Fibroblast of the conjunctiva (primary cell): ENCODE measurements at places on chromosomes 6 and 20.

GRCh38 chr6:161373905-161374451, 100.1 kb upstream of the AGPAT4 start:
- DNase-seq: peak; percentile 26

DNA sequence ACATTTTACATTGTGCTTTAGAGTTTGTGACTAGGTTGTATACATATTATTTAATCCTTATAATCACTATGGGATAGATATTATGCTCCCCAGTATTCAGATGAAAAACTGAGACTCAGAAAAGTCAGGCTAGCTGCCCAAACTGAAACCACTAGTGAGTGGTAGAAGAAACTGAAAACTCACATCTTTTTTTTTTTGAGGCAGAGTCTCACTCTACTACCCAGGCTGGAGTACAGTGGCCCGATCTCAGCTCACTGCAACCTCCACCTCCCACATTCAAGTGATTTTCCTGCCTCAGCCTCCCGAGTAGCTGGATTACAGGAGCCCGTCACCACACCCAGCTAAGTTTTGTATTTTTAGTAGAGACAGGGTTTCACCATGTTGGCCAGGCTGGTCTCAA, 22.2 kb downstream of the RNF24 start:
- no peak for DNase-seq

GRCh38 chr6:39681674-39682121, 43.5 kb downstream of the KIF6 start:
- DNase-seq: no peak

- no peak for DNase-seq
Measured at GRCh38 chr20:5781798-5782750, 31.9 kb downstream of the SHLD1 start.

GRCh38 chr6:137307163-137307854, 88.1 kb upstream of the IFNGR1 start:
- DNase-seq: no peak

DNA sequence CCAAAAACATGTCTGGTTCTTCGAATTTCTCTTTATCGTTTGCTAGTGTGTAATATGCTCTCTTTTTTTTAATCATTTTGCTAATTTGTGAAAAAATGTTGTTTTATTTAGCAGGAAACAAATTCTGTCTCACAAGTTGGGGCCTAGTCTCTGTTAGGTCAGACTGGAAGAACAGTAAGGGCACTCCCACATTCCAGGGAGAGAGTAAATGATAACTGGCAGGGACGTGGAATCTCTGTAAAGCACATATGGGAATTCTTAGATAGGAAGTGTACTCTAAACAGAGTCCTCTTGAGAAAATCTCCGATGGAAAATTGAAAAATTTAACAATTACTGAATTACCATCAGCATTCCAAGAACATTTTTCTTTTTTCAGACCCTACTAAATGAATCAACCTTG, 16.4 kb upstream of the CCDC28A start:
- no peak for DNase-seq

DNA sequence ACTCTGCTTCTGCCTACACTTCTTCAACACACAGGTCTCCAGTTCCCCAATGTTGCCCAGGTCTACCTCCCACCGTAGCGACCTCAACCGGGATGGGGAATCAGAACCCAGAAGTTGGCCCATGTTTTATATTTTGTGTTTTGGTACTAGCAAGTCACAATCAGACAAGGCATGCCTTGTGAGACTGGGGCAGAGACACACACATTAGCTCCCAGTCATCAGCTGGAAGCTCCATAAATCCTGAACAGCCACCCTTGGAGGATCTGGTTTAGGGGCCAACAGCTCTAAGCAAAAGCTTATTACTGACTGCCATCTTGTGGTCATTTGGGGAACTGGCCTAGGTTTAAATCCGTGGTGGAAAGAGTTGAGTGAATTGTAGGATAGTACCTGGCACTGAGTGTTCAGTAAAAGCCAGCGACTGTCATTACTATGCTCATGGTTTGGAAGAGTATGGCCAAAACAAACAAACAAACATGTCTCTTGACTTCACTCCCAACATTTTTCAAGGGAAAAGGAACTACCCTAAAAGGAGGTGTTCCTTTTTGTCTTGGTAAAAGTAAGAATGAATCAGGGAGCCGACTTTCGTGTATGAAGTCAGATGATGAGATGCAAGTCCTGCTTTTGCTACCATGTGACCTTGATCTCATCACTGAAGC, 40.5 kb downstream of the PIM1 start:
- peak; percentile 73 for DNase-seq

- no peak for DNase-seq
Measured at GRCh38 chr20:41245086-41245707, 72.3 kb downstream of the ZHX3 start.

DNA sequence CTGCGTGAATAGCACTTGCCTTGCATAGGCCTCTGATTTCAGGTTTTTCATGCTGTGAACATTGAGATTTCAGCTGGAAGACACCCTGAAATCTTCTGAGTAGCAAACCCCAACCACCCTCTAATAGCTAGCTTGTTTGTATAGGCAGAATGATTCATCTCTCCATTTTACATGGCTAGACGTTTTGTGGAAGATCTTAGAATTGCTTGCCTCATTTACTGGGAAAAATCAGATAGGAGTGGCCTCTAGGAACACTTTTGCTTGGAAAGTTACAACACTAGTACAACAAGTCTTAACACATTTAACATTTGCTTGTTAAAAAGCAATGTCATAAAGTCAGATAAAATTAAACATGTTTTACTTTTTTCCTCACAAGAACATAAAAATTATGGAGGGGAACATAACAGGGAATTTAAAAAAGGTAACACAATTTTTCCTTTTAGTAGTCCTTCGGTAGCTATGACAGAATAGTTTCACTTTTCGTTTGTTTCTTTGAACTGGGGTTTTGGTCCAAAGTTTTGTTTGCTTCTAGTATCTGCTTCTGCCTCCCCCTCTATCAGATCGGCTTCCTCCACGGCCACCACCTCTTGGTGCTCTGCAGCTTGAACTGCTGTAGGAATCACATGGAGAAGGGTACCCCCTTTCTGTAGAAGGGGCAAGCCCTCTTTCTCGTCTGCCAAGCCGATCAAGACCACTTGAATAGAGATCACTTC, 102.2 kb upstream of the PTCHD4 start:
- no peak for DNase-seq

GRCh38 chr20:35616465-35617396, 1.1 kb downstream of the SPAG4 start:
- peak; percentile 60 for DNase-seq

GRCh38 chr6:158698931-158699330, 49.1 kb downstream of the SYTL3 start:
- no peak for DNase-seq

DNA sequence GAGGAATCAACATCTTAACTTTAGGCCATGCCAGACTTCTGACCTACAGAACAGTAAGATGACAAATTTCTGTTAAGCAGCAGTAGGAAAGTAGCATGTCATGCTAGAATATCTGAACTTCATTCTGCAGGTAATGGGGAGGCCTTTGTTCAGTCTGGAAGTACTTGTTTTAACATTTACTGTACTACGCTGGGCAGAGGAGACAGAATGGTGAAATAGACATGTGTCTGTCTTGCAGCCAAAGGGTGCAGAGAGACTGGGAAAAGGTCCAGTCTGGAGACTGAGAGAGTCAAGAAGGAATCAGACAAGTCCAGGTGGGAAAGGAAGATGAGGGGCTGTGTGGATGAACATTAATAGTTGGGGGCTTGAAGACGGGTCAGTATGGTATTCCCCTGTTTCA, 17.5 kb upstream of the ZBTB2 start:
- no peak for DNase-seq

DNA sequence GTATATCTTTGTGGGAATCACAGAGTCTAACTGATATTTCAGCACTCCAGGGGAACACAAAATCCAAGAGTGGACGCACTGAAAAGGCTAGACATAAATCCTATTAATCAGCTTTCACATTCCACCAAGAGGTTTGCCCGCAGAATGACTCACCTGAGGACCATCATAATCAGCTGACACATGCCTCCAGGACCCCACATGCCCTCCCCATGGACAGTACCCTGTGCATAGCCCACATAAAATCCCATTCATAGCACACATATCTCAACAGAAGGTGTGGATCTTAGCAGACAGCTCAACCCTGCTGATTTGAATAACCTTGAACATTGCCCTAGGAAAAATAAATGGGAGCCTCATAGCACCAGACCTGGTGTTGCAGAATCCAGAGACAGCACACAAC, 246.8 kb upstream of the TENT5A start:
- no peak for DNase-seq

DNA sequence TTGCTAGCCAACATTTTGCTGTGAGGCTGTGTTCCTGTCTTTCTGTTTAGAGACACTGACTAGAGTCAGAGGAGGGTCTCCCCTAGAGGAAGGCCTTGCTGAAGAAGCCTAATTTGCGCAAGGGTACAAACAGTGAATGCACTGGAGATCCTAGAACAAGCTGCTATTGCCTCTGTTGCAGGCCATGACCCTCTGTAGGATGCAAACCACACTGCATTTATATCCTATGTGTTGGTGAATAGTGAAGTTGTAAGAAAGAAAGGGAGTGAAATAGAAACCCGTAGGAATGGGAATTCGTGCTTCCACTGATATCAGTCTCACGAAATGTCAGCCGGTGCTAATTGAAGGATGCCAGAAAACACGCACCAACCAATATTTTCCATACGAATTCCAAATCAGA, 88.2 kb downstream of the GJA1 start:
- DNase-seq: no peak

DNA sequence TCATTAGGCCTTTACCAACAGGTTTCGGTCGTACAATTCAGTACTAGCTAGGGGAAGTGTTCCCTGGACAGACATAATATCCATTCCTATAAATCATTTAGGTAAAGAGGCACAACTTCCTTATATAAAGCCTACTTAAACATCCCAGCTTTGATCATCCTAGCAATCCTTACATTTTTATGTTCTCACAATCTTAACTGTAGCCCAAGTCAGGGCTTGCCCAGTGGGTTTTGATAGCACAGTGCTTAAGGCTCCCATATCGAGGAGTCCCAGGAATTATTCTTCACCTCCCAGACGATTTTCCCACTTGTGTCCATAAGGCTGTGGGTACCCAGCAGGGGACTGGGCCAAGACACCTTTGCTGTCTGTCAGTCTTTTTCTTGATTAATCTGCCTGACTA, 63.2 kb downstream of the E2F3 start:
- DNase-seq: no peak

- DNase-seq: no peak
Measured at GRCh38 chr6:166803471-166803870, 152.9 kb downstream of the RNASET2 start.

GRCh38 chr6:169978615-169979161, 227.3 kb downstream of the ERMARD start:
- peak; percentile 3 for DNase-seq

DNA sequence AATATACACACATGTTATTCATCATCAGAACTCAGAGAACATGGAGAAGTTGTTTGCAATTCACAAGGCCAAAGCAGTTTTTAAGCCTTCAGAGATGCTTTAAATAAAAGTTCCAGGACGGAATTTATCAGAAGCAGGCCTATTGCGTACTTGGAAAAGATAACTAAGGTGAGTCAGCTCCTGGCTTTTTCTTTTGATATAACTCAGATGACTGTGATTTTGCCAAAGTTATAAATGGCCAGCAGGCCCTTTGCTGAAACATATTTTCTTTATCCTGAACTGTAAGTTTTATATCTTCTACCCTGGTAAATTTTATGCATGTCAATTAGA, 55.0 kb upstream of the PLCB1 start:
- DNase-seq: peak; percentile 22

GRCh38 chr6:127956260-127956888, 55.5 kb upstream of the THEMIS start:
- no peak for DNase-seq

DNA sequence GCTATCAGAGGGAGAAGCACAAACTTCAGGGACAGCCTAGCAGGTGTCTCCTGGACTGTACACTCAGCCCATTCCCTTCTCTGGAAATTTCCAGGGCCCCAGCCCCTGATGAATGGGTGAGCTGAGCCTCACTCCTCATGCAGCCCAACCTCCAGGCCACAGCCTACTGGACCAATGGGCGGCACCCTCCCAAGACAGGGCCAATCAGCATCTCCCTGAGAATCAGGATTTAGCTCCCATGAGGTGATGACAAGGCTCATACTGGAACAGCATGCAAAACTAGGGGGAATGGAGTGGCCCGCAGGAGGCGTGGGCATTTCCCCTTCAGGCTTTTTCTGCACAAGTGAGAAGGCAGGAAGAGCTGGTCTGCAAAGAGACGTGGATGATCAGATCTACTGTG, 29.0 kb downstream of the NFATC2 start:
- DNase-seq: no peak

GRCh38 chr6:35775031-35775430, 1.4 kb upstream of the CLPSL2 start:
- DNase-seq: no peak

GRCh38 chr6:83127976-83128375, 60.5 kb downstream of the DOP1A start:
- DNase-seq: no peak

- no peak for DNase-seq
Measured at GRCh38 chr6:53616450-53617357, 48.9 kb downstream of the KLHL31 start.

GRCh38 chr6:117910549-117910948, 3.5 kb downstream of the SLC35F1 start:
- DNase-seq: no peak

GRCh38 chr6:36118550-36119107, 11.7 kb upstream of the MAPK13 start:
- no peak for DNase-seq

GRCh38 chr6:111603040-111603439, 2.6 kb downstream of the TRAF3IP2 start:
- peak; percentile 48 for DNase-seq

GRCh38 chr6:20426177-20427082, 24.8 kb downstream of the E2F3 start:
- no peak for DNase-seq

GRCh38 chr20:843912-844311, 10.4 kb downstream of the FAM110A start:
- no peak for DNase-seq

GRCh38 chr6:43122146-43122545, 46.0 kb downstream of the PTK7 start:
- no peak for DNase-seq

- DNase-seq: no peak
Measured at GRCh38 chr20:25036331-25036936, 21.5 kb downstream of the ACSS1 start.

DNA sequence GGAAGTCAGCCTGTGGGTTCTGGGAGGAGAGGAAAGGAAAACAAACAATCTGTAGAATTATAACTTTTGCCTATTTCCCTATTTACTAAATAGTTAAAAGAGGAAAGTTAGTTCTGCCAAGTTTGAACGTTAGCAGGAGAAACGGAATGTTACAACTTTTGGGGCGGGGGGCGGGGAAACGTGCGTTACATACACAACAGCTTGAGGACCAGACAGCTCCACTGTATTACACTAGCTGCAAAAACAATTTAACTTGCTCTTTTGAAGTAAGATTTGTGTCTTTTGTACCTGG, 498 bp upstream of the PRDM1 start:
- no peak for DNase-seq
